CD4-positive, alpha-beta T cell treated with Interleukin-6 at 100 ng/mL for 8 hours (primary cell): ENCODE measurements at places on chromosomes 4 and X.

DNA sequence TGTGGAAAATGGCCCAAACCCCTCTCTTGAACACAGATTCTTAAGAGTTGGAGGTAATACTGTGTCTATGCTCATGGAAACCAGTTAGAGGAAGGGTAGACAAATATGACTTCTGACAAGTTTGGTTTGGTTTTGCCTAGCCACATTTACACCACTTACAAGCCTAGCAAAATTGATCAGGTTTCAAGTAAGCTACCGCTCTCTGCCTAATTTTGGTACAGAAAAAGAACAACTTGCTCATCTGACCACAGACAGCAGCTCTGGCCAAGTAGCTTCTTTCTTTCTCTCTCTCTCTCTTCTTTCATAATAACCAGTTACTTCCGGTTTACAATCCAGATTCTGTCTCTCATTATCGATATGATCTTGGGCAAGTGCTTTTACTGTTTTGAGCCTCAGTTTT, 260.0 kb downstream of the GLUD2 start:
- DNase-seq = no peak

- no peak for DNase-seq
Measured at GRCh38 chr4:140764785-140765392, 8.7 kb upstream of the TBC1D9 start.

DNA sequence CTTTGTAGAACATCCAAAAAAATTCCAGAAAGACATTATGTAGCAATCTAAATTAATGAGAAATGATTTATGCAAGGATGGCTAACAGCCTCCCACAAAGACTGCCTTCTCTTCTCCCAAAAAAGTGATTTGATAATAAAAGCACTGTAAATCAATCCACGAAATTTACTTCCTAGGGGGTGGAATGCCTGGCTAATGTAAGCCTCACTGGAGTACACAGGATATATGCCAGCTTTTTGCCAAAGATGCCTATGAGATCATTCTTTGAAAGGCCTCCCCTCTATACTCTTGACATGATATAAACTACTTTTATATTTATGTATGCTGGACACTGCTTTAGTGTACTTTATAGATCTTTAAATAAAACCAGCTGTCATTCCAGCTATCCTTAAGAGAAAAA, 211.1 kb downstream of the ADAMTS3 start:
- DNase-seq = no peak

GRCh38 chrX:54482839-54483593, 13.0 kb downstream of the FGD1 start:
- DNase-seq = no peak

DNA sequence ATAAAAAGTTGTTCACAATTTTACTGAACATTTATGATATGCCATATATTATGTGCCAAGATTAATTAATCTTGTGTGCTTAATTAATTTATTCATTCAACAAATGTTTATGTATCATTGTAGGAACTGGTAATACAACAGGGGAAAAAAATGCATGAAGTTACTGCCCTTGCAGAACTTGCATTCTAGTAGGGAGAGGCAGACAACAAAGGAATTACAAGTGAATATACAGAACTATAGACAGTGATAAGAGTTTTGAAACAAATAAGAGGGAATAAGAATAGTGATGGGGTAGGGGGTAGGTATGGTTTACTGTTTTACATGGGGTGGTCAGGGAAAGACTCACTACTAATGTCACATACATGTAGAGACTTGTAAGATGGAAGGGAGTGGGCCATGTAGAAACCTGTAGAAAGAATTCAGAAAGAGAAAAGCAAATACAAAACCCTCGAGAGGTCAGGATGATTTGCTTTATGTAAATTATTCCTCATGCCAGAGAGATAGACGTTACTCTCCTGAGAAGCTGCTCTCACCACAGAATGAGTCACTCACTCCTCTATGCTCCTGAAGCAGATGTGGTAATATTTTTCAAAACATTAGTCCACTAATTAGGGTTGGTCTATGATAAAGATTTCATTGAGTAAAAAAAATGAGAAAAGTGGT, 855.0 kb upstream of the GRID2 start:
- no peak for DNase-seq

DNA sequence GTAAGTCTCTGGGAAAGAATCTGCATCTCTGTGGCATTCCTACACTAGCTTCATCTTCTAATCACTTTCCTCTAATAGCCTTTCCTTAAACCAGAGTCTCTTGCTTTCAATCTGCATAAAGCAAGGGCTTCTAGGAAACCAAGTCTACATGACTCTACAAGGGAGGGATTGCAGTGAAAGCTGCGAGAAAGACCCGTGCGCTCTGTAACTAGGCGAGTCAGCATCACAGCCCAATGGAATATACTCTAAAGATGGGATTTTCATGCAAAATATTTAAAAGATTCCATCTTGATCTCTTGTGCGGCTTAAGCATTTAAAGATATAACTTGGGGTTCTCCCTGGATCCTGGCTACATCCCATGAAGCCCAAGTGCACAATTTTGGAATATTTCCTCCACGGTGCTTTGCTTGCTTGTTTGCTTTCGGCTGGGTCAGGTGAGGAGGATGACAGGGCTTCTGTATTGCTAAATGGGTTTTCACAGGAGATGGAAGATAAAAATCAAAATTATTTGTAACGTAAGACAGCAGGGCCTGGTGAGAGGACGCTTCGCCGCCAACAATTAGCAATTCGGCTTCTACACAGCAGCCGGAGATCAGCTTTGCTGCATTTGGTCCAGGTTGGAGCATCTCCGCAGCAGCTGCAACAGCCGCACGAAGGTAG, 687 bp upstream of the GRIA2 start:
- DNase-seq = no peak

GRCh38 chr4:25972984-25973745, 59.1 kb downstream of the SMIM20 start:
- DNase-seq = no peak

GRCh38 chr4:184728858-184729257, 5.0 kb downstream of the CENPU start:
- DNase-seq = no peak

DNA sequence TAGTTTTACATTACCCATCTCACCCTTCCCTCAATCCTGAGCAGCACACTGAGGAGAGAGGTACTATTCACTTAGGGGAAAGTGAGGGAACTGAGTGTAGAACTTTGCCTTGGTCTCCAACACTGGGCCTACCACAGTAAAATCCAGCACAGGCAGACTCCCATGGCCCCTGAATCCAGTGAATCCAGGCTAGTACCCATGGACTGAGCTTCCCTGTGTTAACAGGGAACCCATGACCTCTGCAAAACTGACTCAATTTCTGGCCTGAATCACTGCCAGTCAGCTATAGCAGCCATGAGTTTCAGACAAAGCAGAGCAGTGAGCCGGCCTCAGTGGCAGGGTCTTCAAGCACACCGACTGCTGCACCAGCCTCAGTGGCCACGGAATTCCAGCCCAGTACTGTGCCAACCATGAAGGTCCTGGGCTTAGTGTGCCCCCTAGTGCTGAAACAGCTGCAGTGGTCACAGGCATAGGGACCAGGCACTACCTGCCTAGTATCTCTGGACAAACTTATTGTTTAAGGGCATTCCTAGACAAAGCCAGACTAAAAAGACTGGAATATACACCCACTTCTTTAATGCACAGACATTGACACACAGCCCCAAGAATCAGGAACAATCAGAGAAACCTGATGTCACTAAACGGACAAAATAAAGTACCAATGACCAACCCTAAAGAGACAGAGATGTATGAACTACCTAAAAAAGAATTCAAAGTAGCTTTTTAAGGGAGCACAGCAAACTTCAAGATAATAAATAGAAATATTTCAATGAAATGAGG, 127.4 kb upstream of the RPL34 start:
- DNase-seq = peak; percentile 33

- no peak for DNase-seq
Measured at GRCh38 chr4:141346144-141346543, 125.4 kb downstream of the ZNF330 start.

DNA sequence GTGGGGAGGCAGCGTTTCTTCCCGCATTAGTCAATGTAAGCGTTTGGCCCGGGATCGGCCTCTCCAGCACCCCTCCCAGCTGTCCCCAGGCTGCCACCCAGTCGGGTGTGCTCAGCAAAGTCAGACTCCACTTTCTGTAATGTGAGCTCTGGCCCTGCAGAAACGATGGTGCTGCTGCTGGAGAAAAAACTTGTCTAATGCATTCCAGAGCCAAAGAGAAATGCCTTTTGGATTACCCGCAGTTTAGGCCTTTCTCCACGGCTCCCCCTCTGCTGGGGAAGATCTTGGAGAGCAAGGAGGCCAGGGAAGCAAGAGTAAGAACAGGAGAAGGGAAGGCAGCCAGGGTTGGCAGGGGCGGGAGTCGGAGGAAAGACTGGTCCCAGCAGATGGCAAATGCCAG, 55.2 kb downstream of the ELF4 start:
- no peak for DNase-seq

DNA sequence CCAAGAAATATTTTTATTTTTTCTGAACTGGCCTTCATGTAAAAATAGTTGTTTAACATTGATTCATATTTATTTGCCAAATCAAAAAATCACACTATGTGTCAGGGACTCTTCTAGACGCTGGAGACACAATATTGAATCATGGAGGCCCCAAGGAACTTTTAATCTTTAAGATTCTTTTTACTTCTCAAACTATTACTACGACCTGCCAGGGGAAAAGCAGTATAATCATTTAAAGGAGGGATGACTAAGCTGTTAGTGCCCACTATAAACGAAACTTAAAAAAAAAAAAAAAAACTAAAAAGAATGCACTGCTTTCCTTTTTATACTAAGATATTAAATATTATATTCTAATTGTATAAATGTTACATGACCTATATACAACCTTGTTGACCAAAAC, 84.7 kb downstream of the PPA2 start:
- no peak for DNase-seq

DNA sequence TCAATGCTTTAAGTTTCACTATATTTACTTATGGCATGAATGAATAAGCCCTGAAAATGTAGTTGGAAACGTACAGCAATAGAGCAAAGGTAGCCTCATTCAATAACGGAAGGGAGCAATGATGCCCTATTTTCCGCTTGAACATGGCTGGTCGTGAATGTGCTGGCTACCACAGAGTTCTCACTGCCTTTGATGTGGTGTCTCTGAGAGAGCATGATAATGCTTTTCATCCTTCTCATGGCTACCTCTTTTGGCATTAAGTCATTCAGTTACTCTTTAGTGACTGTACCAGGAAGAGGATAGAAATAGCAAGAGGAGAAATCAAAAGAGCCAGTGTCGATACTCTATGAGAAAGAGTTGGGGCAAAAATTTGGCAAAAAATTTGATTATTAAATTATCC, 308.0 kb downstream of the PPP3CA start:
- DNase-seq = peak; percentile 46

- no peak for DNase-seq
Measured at GRCh38 chr4:20431543-20431951, 179.8 kb downstream of the SLIT2 start.

GRCh38 chr4:7347981-7348380, 86.7 kb downstream of the PSAPL1 start:
- DNase-seq = no peak

- no peak for DNase-seq
Measured at GRCh38 chrX:77444545-77444944, 2.6 kb upstream of the FGF16 start.
